ENCODE measurements at places on chromosomes 13 and 19.

DNA sequence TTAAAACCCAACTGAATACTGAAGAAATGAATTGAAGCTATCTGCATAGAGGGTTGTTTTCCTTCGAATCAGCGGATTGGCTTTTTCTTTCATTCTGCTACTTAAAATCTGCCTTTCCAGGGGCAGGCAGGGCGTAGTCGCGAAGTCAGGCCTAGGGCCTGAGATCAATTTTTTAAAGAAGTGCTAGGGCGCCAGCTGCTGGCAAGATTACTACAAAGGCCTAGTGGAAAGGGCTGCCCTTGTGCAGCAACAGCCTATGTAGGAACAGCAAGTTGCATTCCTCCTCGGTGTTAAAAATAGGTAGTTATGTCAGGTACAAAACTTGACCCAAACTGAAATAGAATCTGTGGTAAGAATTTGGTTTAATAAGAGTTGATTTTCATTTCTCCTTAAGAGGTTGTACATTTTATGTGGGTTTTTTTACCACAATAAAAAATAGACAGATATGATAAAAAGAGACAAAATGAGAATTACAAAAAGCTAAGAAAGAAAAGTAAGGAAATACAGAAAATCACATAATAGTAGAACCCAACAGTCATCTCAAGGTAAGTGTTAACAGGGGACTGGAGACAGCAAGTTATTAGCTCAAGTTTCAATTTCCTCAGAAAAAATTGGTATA is 9.5 kb upstream of the URAD start:
- no peak for DNase-seq

- DNase-seq: peak; percentile 96
Measured at GRCh38 chr19:10194500-10195198, at the start of gene DNMT1. DNMT1 (minus strand) TSS chr19:10194953; CDS start chr19:10194899, 54 bp downstream.

DNA sequence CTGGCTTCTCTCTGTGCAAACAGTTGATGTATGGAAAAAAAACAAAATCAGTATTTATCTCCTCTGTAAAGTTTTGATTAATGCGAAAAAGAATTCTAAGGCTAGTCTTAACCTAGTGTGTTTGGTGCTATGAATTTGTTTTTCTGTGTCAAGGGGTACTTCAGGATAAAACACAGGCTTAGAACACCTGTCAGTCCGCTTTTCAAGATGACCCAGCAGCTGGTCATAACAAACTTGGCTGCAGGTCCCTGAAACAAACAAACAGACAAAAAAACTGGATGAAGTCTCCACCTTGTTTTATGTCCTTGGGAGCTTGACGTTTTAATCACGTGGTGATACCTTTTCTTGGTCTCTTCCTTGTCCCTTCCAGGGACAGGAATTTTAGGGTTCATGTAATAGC is 689.3 kb downstream of the UQCRFS1 start:
- DNase-seq: no peak

DNA sequence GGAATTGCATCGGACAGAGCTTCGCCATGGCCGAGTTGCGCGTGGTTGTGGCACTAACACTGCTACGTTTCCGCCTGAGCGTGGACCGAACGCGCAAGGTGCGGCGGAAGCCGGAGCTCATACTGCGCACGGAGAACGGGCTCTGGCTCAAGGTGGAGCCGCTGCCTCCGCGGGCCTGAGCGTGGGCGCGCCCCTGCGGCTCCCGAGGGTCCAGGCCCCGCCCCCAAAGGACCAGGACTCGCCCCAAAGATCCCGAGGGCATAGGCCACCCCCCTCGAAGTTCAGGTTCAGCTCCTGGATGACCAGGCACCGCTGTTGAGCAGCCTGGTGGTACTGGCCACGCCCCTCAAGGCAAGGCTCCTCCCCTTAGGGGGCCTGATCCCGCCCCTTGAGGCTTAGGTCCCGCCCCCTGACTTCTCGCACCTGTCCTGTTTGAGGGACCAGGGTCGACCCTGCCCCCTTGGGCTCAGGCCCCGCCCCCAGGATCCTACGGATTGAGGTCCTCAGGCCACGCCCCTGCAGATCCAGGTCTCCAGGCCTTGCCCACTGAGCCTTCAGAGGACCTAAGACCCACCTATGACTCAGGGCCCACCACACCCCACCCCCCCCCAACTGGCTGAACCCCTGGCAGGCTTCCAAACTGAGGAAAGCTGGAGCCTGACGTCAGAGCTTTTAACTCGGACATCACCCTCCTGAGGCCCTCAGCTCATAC is 43.1 kb downstream of the CYP4F22 start:
- no peak for DNase-seq

GRCh38 chr13:78177306-78177705 is 258.7 kb upstream of the EDNRB start:
- DNase-seq: no peak

- no peak for DNase-seq
Measured at GRCh38 chr13:106721599-106721998, 153.7 kb upstream of the ARGLU1 start.

GRCh38 chr19:19160461-19161035 is 9.5 kb downstream of the MEF2B start:
- no peak for DNase-seq

DNA sequence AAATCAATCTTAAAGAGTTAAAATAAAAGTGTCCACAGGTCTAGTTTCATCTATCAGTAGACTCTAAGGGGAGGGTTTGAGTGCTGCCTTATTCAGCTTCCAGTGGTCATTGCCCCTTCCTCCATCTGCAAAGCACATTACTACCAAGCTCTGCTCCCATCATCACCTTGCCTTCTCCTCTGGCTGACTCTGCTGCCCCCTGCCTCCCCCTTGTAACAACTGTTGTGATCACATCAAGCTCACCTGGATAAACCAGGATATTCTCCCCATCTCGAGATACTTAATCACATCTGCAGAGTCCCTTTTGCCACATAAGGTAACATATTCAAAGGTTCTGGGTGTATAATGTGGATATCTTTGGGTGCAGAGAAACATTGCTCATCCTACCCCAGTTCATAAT is 43.3 kb upstream of the GPC6 start:
- no peak for DNase-seq

DNA sequence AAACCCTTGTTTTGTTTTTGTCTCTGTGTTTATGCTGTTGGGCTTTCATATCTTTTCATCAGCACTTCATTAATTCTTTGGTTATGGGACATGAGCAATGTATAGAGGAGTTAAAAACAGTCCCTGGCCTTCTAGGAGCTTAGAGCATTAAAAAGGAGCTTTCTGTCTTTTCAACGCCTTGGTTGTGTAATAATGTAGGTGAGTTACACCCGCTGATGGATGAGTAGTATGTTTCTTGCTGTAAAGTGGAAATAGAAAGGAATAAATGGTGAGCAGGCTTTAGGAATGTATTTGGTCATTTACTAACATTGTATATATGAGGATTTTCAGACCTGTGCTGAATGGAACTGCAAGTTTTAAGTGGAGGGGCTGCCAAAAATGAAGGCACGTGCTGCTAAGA is 121.5 kb upstream of the RNF113B start:
- DNase-seq: no peak

DNA sequence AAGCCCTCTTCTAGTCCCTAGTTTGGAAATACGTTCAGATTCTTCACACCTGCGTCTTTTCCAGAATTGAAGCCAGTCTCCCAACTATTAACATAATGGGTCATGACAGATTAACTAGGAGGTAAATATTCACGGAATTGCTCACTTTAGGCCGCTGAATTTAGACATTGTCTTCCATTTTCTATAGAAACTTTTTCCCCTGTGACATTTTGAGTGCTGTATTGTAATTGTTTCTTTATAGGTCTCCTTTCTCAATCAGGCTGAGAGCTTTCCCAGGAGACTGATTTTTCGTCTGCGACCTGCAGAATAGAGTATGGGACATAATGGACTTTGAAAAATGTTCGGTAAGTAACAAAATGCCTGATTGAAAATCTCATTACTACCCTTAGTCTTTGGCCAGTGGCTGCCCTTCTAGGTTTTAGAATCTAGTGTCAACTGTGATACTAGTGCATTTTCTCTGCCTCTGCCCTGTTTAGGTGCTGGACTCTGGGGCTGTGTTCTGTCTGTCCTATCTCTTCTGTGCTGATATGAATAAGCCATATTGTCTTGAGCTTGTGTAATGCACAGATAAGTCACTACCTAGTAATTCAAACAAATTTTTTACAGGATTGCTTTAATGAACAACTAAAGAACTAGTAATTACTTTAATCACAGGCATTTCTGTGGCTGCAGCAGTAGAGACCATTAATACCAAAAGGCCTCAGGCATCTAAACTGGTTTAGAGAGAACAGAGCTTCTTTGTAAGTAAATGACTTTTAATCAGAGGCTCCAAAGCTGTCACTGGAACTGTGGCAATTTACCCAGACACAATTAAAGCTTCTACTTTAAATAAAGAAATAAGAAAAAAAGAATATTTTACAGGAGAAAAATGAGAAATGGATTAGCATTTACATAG is 122.4 kb upstream of the FREM2 start:
- no peak for DNase-seq

- no peak for DNase-seq
Measured at GRCh38 chr13:107035778-107036177, 467.8 kb upstream of the ARGLU1 start.

- DNase-seq: no peak
Measured at GRCh38 chr19:28961772-28962500, 251.0 kb downstream of the UQCRFS1 start.

DNA sequence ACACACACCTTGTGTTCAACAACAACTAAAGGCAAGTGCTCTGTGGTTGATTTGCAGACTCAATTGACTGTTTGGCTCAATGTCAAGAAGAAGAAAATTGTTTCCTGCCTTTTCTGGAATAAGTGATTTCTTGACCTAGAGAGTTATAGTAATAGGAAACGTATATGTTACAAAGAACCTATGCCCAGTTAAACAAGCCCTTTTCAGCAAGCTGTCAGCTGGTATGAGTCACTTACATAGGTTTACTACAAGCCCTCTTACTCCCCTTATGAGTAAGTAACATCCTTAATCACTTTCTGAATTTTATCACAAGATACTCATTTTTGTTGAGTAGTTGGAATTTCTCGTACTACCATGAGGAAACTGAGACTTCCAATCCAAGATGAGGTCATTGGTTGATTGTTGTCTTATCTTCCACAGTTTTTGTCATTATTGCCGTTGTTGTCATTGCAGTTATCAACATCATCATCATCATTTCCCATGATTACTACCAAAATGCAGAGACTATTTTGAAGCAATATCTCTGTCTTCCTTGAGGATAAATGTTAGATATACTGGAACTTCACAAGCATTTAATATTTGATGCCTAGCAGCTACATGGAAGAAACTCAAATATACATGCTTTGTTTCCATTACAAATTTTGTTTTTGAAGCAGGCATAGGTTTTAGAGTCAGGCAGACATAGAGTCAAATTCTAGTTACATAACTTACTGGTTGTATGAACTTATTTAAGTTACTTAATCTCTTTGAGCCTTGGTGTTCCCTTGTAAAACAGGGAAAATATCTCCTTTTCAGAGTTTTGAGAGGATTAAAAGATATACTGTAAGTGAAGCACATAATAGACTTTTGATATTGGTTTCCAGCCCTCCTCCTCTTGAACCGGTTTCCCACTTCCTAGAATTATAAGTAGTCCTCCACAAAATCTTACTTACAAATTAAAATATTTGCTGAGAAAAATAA is 106.0 kb downstream of the RAP2A start:
- DNase-seq: no peak

DNA sequence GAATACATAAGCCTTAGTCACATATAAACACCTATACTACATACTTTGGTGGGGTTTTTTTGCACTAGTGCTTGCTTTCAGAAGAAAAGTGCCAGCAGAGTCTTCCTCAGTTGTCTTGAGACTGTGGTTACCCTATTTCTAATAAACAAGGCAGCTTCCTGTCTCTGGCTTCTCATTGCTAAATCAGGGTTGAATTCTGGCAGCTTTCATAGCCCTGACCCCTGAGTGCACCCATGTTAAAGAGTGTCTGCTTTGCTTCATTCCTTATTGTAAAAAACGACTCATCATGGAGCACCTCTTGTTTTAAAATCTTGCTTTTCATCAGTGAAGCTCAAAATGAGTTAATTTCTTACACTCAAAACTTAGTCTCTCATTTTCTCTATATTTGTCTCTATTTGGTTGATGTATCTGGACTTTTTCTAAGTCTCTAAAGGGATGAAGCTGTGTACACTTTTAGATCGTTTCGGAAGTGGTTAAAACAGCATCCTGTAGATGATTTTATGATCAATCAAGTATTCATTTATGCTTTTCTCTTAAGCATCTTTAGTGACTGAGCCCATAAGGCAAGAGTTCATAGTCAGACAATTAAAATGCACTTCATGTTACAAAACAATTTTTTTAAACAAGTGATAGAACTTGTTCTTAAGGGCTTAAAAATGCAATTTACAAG is 72.1 kb downstream of the KLF12 start:
- DNase-seq: no peak

DNA sequence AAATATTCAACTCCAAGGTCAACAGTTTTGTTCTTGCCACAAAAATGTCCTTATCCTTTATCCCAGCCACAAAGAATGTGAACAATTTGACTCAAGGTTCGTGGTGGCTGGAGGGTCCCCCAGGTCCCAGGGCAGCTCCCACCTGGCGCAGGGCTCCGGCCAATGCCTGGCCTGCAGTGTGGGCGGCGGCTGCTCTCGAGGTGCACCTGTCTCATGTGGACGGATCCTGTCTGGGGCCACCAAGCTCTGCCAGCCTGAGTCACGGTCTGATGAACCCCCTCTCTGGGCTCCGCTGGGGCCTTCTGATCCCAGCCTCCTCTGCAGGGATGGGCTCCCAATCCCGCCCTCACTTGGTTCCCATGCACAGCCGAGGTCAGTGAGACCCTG is 49.4 kb downstream of the GAS6 start:
- no peak for DNase-seq

Measured in progenitor cell of endocrine pancreas (in vitro differentiated cells).